ENCODE measurements at places on chromosomes 7 and 10.

GRCh38 chr7:123977081-123977480 lies 52.0 kb downstream of the SPAM1 start:
- DNase-seq: no peak

- DNase-seq: no peak
These were observed 21.7 kb upstream of the BMPER start for GRCh38 chr7:33883671-33883965.

DNA sequence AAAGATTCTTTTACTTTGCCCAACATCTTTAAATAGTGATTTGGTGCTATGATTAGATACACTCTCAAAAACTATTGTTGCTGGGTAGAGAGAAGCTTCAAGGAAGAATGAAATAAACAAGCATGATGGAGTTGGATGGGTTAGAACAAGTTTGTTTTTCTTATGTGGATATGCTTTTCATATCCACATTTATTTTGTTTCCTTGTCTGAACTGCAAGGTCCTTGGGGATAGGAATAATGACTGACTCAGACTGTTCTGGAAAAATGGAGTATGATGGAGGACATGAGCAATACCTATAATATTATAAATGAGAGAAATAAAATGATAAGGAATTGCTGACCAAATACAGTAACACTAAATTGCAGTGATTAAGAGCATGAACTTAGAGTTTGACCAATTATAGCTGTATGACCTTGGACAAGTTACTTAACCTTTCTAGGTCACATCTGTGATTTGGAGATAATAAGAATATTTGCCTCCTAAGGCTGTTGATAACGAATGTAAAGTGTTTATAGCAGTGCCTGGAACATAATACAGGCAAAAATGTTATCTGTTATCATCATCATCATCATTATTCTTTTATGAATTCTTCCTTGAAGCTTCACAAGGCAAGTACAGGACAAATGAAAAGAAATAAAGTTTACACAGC lies 847.5 kb downstream of the LRMDA start:
- no peak for DNase-seq

DNA sequence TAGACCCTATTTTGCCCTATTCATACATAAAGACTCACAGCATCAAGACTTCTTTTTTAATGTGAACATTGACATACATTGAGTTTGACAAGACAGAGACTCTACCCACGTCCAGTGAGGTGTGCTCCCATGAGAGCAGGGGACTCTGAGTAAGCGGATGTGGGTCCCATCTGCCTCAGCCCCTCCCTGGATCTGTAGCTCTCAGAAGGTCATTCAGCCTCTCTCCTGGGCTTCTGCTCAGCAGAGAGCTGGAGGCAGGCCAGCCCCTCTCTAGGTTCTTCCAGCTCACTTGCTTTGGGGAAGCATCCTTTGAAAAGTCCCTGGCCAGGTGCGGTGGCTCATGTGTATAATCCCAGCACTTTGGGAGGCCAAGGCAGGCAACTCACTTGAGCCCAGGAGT lies 146.9 kb upstream of the ZMIZ1 start:
- DNase-seq: no peak

- no peak for DNase-seq
These were observed 405.2 kb downstream of the ARL4A start for GRCh38 chr7:13092708-13093005.

DNA sequence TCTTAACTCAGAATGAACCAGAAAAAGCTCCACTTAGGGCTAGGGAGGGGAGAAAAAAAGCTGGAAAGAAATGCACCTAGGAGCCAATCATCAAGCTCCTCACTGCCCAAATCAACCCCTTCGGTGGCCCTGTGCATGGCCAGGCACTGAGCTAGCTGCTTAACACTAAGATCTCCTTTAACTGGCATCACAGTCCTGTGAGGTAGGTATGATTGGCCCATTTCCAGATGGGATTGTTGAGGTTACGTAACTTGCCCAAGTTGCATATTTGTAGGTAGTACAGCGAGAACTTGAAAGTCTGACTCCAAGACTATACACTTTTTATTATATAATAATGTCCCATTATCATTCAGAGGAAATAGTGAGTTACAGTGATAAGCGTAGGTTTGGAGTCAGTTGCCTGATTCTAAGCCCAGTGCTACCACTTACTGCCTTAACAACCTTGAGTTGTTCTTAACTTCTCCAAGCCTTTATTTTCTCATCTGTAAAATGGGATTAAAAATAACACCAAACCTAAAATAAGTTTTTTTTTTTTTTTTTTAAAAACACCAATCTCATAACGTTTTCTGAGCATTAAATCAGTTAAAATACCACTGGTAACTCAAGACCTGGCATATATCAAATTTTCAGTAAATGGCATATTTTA lies 37.2 kb upstream of the ACSL5 start:
- DNase-seq: no peak

DNA sequence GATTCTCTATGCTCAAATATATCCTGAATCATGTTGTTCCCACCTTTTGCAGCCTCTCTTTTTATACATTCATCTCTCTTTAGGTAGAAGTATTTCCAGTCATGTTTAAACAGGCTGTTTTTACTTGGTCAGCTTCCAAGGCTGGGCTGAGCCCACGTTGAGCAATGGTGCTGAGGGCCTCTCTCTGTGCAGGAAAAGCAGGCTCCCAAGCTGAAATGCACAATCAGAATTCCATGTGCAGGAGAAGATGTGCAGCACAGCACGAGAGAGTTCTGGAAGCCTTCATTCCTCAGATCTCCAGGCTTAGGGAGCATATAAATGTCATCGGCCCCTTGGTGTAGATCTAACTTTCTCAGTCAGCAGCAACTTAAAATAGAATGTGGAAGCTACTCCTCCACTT lies 588.5 kb downstream of the TNS3 start:
- no peak for DNase-seq

GRCh38 chr7:98077762-98078161 lies 28.9 kb upstream of the LMTK2 start:
- no peak for DNase-seq

DNA sequence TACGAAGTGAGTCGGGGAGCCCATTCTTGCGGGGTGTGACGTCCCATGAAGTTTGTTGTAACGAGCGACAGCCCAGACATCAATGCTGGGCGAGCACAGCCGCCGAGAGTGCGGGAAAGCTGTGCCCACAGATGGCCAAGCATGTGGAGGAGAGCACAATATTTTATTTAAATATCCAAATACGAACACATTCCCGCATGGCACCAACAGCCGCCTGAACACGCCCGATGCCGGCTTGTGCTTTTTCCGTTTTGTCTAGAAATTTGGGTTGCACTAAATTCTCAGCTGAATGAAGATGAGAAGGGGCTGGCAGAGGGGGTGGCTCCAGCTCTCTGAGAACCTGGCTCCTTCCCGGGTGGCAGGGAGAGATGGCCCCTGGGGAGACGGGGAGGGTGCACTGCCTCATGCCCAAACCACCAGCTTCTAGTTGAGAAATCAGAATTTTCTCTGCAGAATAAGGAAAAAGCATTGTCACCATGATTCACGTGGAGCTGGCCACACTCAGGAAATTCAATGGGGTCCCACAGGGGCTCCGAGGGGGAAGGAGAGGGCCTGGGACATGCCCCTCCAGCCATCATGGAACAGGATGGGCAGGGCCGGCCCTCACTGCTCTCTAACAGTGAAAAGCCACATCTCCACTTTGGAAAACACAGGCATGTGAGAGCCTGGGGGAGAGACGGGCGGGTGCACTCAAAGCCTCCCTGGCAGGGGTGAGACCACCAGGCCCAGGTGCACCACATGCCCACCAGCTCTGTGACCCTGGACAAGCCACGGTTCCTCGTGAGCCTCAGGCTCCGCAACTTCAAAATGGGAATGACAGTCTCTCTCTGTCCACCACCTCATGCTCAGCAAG lies 48.3 kb downstream of the EBF3 start:
- DNase-seq: no peak

GRCh38 chr7:70353330-70353945 lies 755.2 kb downstream of the AUTS2 start:
- no peak for DNase-seq

Measured in hepatic stellate cell (primary cell).